ENCODE measurements at places on chromosomes 3 and 15.
A peak's percentile ranks its signal among the peaks of the same experiment; 100 is the strongest.

GRCh38 chr3:30750967-30751366 is 143.5 kb downstream of the GADL1 start:
- DNase-seq: no peak

- DNase-seq: no peak
Observed at GRCh38 chr3:26100176-26100575, 310.3 kb downstream of the OXSM start.

DNA sequence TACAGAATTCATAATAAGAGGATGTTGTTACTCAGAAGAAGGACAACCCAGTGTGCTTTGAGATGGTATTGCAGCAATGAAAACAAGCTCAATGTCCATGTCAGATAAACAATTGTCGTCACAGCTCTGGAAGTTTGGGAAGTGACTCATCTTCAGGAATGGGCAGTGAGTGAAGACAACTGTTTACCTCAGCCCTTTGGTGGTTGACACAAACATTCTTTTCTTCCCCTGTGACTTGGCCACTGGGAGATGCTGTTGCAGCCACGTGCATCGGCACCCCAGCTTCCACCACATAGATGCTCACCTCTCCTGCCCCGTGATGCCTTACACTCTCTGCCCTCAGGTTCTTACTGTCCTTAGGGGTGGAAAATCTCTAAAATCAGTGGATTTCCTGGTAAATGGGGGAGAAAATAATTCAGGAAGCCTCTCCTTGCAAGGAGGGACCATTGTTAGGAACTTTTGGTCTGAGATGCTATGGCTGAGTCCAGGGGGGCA is 114.1 kb upstream of the GALNT15 start:
- peak; percentile 100 for DNase-seq

DNA sequence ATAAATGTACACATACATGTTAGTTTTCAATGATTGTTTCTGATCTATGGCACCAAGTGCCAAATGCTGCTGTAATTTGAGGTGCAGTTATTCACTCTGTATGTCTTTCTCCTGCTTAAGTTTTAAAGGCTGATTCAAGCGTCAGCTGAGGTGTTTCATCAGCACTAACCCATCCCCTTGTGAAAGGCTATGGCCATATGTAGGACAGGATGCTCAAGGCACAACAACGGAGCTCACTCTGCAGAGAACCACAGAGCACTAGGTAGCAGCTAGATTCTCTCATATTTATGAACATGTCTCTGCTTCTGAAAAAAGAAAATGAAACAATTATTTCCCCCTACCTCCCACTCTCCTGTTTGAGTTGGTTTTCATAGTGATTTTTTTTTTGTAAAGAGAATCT is 340.0 kb upstream of the TMCO5A start:
- no peak for DNase-seq

- DNase-seq: no peak
Observed at GRCh38 chr15:68310178-68310803, 32.7 kb downstream of the FEM1B start.

DNA sequence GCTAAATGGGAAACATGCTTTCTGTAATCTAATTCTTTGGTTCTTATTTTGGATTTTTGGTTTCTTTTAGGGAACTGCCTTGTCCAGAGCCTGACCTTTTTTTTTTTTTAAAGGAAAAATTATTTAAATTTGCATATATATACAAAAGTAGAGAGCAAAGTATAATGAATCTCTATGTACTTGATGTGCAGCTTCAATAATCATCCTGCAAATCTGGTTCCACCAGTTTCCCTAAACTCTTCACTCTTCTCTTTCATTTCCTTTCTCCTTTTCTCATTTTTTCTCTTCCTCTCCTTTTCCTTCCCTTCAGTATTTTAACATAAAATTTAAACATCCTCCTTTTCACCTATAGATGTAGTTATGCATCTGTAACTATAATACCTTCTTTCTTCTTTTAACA is 82.5 kb downstream of the USP13 start:
- no peak for DNase-seq

DNA sequence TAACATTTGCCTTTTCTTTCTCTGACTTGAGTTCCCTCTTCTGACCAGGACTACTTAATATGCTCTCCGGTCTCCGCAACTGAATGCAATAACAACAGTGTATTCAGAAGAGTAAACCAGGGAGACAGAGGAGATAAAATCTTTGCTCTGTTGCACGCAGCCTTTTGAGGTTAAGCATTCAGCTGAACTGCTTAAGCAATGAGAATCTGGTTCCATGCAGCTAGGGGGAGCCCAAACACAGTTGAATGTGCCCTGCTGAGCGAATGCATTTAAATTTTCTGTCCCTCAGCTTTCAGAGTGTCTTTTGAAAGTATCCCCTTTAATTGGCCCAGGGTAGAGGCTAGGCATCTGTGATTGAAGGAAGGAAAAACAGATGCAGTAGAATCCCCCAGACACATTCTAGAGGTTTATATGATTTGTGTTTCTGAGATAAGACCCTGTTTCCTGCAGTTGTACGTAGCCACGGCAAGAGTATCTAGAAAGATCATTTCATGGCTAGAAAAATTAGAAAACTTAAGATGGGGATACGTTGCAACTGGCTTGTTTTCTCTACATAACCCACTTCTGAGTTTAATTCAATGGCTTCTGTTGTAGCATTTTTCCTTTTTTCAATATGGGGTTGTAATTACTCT is 309.6 kb downstream of the TUSC7 start:
- peak; percentile 59 for DNase-seq

GRCh38 chr15:83449937-83450506 is 2.9 kb downstream of the SH3GL3 start:
- peak; percentile 79 for DNase-seq

DNA sequence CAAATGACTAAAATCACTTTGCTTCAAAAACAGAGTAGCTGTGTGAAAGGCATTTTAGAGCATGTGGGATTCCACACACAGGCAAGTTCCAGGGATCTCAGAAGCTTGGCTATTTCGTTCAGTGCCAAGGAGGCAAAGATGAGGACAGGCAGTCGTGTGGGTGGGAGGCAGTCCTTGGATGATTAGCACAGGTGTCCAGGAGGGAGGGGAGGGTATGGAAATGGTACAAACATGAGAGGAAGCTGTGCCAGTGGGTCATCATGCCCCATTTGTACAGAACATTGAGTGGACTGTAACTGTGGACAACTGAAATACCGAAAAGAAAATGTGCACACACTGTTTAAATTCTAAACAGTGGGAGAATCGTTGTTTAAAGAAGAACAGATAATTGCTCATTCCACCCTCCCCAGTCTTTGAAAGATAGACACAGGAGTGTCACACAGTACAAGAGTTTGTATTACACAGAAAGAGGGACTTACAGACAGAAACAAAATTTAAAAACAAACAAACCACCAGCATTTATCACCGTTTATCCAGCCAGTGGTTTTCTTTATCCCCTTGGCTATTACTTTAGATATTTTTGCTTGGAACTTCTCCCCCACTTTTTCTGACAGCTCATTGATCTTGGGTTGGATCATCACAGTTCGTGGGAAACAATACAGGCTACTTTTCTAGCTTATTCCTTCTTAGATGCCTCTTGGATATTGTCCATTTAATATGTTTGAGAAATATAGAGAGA is 122.9 kb downstream of the GREM1 start:
- DNase-seq: peak; percentile 78

- peak; percentile 34 for DNase-seq
Observed at GRCh38 chr15:101445562-101446517, 43.7 kb downstream of the PCSK6 start.

GRCh38 chr3:128091586-128091985 is 32.0 kb downstream of the RUVBL1 start:
- DNase-seq: peak; percentile 44

DNA sequence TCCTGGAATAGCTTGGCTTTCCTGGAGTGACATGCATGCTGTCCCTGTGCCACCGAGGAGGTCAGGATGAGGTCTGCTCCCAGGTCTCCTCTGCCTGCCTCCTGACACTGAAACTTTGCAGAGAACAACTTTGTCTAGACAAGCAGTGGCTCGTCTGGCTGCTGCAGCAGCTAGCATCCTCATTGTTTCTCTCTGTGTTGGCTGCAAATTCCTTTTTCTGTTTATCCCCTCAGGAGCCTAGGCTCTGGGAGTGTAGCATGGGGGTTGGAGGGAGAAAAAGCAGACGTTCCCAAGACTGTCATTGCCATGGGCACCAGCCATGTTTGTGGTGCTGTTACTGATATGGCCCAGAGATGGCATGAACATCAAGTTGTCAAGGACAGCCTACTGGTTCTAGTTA is 208.7 kb upstream of the LRIG1 start:
- DNase-seq: no peak

DNA sequence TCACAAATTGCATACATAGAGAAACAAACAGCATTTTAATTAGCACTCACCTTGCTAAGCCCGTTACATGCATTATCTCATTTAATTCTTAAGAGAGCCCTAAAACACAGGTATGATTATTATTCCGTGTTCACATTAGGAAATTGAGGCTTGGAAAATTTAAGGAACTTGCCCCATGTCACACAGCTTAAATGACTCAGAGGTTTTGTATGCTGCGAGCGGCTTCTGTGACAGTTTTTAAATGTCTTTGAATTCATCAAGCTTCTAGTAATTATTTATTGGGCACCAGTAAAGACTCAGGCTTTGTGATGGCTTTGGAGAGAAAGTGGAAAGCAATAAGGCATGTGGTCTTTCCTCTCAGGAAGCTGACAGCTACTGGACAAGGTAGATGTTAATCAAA is 166.7 kb upstream of the THBS1 start:
- no peak for DNase-seq

DNA sequence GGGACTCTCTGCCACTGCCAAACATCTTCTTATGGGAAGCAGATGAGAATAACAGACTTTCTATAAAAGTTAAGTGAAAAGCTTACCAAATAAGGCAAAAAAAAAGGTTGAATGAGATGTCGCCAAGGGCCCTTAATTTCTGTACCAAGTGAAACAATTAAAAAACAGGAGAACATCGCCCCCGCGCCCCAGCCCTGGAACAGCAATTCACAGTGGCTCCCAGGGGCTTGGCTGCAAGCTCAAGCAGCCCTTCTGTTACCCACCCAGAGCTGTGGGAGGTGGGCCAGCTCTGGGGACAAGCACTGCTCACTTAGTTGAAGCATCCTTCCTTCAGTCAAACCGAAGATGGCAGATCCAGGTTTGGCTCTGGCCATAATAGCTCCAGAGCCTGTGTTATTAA is 208.0 kb downstream of the ERC2 start:
- no peak for DNase-seq

DNA sequence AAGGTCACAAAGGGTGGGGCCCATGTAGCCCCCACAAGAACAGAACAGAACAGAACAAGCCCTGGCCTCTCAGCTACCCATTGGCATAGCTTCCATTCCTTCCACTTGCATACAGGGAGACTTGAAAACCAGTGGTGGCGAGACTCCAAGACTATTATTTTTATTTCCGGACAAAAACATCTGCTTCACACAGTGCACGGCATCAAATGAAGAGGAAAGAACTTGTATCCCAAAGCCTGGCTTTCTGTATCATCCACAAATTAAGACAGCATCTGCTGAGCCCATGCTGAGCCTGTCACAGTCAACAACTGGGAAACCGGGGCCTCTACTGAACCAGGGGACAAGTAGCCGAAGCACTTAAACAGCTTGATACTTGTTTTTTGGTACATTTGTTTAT is 56.0 kb downstream of the CLEC3B start:
- DNase-seq: peak; percentile 81

DNA sequence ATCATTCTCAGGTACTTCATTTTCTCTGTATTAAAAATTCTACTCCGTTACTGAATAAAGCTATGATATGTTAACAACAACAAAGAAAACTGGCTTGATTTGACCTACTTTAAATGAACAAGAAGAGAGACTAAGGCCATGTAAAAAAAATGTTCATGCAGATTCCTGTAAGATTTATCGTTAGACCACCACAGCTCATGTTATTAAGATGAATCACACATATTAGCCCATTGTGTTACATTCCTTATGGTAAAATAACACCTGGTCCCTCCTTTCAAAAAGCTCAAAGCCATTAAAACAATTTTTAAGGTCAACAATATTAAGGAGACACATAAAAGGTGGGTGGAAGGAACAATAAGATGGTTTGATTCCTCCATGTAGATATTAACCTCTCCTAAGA is 6.3 kb downstream of the THOC7 start:
- DNase-seq: peak; percentile 19

GRCh38 chr15:33722005-33722672 is 246.2 kb upstream of the CHRM5 start:
- peak; percentile 30 for DNase-seq

DNA sequence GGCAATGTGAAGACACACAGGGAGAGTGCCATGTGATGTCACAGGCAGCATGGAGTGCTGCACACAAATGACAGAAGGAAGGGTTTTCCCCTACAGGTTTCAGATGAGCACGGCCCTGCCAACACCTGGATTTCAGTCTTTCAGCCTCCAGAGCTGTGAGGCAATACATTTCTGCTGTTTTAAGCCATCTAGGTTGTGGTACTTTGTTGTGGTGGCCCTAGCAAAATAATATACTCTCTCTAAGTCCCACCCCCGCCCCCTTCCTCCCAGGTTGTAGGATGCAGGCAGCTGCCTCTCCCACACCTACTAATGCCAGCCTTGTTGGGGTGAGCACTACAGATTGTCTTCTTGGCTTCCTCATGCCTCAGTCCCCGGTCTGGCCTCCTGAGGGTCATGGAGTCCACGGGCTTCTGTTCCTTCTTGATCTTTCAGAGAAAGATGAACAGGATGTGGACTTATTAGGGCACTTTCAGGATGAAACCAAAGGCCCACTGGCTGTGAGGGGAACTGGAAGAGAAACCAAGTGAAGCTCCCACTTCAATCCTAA is 180.0 kb downstream of the CD47 start:
- no peak for DNase-seq

- DNase-seq: no peak
Observed at GRCh38 chr3:197586181-197586580, 30.4 kb upstream of the BDH1 start.

- no peak for DNase-seq
Observed at GRCh38 chr3:134216191-134216764, 34.4 kb downstream of the RYK start.

GRCh38 chr3:56135941-56136340 is 332.3 kb downstream of the ERC2 start:
- DNase-seq: peak; percentile 30

GRCh38 chr3:8441969-8442559 is 59.6 kb upstream of the LMCD1 start:
- peak; percentile 83 for DNase-seq

GRCh38 chr3:46573701-46574100 is 7.6 kb upstream of the LRRC2 start:
- DNase-seq: no peak
